ENCODE measurements at places on chromosomes 11 and 22. TPM values are rescaled to one million over a fixed set of nuclear protein-coding genes. Genes with fewer than 3 reads are reported as not detected.

Gene OR52A1
- total RNA-seq = not detected

Gene DNAJB7
- total RNA-seq = not detected

Gene ADM2
- total RNA-seq = 0.18 TPM

Gene SMIM35
- total RNA-seq = not detected

Gene GAS2
- 1.9 TPM for total RNA-seq

DNA sequence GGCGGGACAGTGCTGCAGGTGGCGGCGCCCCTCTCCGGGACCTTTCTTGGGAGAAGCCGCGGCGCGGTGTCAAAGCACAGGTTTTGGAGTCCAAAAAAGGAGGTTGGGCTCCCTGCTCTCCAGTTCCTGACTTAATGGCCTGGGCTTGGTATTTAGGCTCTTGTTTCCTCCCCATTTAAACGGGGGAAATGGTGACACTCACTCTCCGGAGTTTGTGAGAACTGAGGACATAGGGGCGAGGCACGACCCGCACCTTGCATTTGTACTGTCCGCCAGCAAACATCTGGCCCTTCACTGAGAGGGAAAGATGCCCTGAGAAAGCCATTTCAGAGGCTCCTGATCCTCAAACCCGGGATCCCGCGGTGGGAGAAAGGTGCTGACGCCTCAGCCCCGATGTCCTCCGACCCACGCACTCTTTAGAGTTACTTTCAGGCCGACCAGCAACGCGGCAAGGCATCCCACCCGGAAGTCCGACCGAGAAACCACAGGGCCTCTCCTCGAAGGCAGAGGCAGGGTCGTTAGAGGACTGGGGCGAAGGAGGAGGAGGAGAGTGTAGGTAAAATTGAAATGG, 2.9 kb upstream of the WDR74 start:
- DNase-seq = no peak

DNA sequence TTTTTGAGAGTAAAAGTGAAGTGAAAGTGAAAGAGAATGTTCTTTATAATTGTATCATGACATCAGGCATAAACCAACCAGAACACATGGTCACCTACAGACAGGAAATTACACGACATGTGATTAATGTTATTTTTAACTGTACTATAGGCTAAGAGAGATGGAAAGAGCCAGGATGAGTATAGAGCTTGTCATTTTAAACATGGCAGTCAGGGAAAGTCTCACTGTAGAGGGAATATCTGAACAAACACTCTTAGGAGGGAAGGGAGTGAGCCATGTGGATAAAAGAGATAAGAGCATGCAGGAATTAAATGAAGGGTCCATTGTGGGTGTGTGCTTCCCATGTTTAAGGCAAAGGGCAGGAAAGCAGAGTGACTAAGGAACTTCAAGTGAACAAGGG, 599.1 kb upstream of the FAT3 start:
- no peak for DNase-seq

DNA sequence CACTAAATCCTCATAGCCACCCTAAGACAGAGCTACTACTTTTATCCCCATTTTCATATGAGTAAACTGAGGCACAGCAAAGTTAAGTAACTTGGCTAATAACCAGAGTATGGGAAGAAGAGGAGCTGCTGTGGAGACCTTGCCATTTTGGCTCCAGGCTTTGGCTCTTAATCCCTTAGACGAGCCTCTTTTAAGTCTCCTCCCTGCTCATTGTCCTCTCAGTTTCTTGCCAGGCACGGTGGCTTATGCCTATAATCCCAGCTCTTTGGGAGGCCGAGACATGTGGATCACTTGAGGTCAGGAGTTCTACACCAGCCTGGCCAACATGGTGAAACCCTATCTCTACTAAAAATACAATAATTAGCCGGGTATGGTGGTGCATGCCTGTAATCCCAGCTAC, 78.6 kb downstream of the PRR5L start:
- no peak for DNase-seq

DNA sequence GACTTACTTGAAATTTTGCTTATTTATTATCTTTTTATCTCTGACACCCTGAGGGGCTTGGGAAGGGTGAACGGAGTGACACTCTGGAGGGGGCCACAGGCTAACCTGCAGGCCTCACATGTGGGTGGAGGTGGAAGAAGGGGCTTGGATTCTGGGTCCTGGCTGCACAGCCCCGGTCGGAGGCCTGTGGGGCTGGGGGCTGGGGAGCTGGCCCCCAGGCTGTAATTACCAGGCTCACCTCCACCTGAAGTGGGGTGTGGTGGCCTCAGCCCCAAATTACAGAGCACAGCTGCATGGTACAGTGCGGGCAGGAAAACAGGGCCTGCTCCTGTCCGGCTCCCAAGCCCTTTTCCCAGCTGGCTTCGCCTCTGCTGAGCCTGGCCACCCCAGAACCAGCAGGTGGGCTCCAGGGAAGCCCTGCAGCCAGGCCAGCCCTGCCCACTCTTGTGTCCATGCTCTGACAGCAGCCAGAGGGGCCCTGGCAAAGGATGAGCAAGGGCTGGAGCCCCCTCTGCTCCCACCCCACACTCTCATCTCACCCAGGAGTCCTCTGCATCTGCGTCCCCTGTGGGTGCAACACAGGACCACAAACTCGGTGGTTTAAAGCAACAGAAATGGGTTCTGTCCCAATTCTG, 48.0 kb downstream of the IGF2 start:
- DNase-seq = no peak

DNA sequence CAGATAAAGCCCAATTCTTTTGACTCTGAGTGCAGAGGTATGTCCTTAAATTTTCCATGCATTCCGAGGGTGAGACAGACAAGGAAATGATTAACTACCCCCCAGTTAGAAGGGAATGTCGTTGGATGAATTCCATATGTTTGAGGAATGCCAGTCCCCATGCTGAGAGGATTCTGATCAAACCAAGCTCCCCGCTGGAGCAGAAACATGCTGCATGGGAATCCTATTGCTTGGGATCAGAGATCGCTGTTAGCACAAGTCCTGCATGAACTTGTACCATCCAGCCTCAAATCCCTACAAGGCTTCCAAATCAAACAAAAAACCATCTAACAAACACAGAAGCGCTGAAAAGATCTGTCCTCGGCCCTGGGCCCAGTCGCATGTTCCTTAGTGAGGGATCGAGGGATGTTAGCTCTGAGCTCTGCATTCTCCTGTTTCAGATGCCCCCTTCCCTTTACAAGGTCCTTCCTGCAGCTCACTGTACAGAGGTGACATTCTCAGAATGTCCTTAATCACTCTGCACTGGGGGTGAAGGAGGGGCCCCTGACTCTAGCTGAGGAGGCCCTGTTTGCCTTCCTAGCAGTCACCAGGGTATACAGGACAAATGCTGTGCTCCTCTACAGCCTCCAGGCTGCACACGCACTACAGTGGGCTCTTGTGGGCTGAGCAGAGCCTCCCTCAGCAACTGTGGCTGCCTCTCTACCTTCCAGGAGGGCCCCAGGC, 353.4 kb downstream of the TENM4 start:
- DNase-seq = peak; percentile 62

GRCh38 chr11:132424433-132424832, 1054.0 kb downstream of the NTM start:
- no peak for DNase-seq

- peak; percentile 96 for DNase-seq
Measured at GRCh38 chr11:126585774-126586491, 230.4 kb downstream of the ST3GAL4 start.

DNA sequence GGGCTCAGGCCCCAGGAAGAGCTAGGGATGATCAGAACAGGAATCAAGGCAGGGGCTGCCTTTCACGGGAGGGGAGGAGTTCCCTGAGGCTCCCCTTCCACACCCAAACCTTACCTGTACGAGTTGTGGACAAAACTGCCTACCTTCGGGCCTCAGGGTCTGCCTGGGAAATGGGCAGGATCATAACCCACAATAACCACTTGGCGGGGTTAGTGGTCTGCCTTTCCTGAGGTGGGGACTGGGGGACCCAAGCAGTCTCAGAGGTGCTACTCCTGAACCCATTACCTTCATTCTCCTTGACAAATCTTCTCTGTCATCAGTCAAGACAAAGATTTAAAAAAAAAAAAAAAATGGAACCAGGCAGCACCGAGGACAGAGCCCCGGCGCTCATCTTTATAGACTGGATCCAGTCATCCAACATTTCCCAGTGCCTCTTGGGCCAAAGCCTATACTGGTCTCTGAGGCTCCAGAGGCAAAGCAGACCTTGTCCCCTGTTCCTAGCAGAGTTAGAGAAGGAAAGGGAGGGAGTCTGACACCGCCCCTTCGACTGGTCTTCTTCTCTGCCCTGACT, 14.2 kb downstream of the P2RY6 start:
- DNase-seq = no peak

DNA sequence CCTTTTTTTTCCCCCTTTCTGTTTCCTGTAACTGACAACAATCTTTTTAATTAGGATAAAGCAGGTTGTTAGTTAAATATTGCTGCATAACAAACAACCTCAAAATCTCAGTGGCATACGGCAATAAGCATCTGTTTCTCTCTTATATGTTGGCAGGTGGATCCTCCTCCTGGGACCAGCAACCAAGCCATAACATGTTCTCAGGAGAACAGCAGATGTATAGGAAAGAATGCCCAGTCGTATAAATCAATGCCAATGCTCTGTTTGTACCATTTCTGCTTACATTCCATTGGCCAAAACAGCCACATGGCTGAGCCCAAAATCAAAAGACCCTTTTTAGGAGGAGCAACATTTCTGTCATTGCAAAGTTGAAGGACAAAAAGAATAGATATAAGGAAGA, 445.7 kb downstream of the AASDHPPT start:
- DNase-seq = no peak

- DNase-seq = no peak
Measured at GRCh38 chr22:27345691-27346090, 455.9 kb downstream of the MN1 start.

DNA sequence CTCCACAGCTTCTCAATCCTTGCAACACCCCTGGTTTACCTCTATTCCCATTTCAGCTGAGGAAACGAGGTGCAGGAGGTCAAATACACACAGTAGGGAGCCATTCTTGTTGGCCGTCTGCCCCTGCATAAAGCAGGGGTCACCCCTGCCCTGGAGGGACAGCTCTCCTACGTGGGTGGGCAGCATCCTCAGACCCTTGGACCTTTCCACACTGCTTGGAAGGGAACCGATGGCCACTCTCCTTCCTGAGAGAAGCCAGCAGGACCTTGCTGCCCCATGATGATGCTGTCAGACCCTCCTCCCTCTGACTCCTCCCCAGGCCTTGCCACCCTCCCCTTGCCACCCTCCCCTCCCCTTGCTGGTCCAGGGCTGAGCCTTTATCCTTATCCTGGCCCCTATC, 121.1 kb upstream of the SYT13 start:
- DNase-seq = no peak

GRCh38 chr11:122030286-122030685, 85.7 kb downstream of the BLID start:
- DNase-seq = no peak

DNA sequence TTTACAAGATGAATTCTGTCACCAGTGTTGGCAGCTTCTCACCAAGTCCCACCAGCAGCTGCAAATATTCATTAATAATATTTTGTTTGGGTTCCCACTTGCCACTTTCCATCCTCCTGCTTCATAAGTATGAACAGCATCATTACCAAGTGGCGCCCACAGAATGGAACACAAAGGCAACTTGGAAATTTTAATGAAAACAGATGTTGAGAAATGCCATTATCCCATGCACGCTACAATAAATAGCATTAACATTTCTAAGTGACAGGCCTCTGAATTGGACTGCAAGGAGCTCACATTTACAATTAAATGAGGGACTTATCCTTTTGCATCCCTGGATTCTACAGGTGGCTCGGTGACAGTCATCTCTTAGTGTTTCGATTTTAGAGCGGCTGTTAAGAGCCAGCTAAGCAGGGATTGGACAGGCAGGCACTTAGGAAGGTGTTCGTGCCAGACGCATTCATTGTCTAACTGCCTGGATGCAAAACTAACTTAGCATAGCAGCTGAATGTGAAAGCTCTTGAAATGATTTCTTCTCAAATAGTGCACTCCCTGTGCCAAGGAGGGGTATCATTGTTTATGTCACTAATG, 170.3 kb downstream of the KIRREL3 start:
- DNase-seq = no peak

DNA sequence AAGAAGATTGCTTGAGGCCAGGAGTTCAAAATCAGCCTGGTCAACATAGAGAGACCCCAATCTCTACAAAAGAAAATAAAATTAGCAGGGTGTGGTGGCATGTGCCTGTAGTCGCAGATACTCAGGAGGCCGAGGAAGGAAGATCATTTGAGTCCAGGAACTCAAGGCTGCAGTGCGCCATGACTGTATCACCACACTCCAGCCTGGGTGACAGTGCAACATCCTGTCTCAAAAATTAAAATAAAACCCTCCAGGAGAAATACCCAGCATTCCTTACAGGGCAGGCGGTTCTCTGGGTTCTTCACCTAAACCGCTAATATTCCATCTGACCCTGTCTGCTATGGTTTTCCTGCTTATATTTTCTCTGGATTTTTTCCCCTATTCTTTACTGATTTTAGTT, 13.5 kb downstream of the TCF20 start:
- DNase-seq = no peak

DNA sequence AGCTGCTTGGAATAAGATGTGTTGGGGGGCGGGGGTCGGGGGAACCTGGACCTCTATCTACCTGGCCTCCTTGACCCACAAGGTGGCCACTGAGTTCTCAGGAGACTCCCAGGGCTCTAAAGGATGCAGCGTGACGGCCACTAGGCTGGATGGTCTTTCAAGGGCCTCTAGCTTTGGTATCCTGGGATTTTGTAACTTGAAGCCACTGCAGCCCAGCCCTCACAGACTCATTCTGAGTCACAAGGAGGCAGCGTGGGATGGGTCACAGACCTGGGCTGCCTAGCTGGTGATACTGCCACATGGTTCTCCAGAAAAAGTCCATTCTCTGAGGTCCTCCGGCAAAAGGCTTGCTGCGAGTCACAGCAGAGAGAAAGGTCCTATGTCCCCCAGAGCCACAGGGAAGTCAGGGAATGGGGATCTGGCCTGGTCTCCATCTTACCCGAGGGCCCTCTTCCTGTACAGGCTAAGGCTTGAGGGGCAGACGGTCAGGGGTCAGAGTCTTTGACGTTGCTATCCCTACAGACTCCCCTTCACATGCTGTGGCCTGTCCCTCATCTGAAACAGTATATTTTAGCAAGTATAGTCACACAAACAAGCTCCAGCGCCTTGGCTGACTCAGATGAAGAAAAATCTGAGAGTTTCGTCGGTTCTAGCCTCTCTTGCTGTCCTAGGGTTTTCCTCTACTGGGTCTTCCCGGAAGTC, 52.4 kb downstream of the KCNC1 start:
- peak; percentile 96 for DNase-seq

DNA sequence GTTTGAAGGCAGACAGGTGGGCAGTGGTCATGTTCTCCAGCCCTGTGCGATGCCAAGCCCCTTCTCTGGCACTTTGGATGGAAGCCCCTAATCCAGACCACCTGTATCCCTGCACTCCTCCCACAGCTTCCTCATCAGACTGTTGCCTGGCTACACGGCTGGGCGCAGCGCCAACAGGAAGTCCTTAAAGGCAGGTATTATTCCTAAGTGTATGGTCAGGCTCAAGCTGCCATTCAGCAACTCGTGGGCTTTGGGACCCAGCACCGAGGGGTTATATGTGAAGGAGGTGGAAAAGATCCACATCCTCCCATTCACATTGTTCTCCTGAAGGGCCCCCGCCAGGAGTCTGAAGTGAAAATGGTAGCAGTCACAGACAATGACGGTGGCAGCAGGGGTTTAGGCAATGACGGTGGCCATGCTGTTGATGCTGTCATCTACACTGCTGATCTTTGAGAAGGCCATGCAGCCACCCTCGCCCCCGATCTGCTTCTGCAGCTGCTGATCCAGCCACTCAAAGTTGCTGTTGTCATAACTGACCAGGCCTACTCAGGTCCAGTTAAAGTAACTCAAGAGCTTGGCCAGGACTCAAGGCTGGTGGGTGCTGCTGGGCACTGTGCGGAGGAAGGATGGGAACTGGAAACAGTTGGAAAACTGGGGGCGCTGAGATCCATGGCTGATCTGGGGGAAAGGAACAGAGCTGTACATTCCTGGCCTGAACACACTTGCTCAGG, 27.7 kb downstream of the OR6Q1 start:
- no peak for DNase-seq
